ENCODE measurements at places on chromosomes 4 and X.

GRCh38 chr4:79402332-79402851 lies 5.6 kb downstream of the GK2 start:
- no peak for DNase-seq

DNA sequence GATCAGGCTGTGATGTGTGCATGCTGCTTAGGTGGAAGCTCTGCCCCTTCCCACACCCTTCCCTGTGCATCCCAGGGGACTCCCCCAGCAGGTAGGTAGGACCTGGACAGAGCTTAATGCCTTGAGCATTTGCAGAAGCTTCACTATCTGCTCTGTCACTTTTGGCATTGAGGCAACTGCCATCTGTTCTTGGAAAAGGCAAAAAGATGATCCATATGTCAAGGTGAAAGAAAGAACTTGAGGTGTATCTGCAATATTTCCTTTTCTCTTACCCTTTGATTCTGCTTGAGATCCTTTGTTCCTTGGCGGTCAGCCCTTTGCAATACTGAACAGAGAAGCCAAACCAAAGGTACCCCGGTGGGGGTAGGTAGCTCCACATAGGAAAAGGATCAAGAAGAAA lies 37.1 kb upstream of the TBC1D9 start:
- DNase-seq: no peak

- no peak for DNase-seq
Measured at GRCh38 chrX:72465889-72466288, 106.8 kb downstream of the HDAC8 start.

DNA sequence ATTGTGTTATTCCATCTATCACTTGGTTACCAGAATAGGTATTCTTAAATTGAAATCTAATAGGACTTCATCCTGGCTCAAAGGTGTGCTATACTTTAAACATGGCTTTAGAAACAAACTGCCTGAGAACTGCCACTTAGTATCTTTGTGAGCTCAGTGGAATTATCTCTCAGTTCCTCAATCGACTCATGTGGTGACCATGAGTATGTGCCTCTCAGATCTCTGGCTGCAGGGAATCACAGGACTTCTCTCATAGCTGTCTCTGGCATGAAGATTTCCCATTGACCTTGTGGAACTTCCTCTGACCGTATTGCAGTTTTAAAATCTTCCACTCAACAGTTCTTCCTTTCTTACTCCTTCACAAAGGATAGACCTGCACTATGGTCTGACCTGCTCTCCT lies 681.9 kb upstream of the BOD1L1 start:
- no peak for DNase-seq

GRCh38 chr4:1171311-1172227 lies 814 bp downstream of the SPON2 start:
- peak; percentile 68 for DNase-seq

DNA sequence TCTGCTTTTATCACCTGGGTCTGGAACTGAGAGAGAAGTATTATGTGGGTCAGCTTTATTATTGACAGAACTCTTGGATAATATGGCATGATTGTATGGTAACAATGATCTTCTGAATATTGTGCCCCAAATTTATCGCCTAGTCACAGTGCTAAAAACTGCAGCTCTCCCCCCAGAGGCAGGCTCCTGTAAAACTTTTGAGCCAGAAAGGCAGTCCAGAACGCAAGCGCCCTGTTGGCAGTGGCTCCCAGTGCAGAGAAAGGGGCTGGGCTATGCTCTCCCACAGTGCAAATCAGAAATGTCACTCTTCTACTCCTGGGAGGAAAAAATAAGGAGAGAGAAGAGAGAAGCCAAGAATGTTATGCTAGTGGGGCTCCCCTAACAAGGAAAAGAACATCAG lies 50.5 kb downstream of the HELT start:
- DNase-seq: no peak

DNA sequence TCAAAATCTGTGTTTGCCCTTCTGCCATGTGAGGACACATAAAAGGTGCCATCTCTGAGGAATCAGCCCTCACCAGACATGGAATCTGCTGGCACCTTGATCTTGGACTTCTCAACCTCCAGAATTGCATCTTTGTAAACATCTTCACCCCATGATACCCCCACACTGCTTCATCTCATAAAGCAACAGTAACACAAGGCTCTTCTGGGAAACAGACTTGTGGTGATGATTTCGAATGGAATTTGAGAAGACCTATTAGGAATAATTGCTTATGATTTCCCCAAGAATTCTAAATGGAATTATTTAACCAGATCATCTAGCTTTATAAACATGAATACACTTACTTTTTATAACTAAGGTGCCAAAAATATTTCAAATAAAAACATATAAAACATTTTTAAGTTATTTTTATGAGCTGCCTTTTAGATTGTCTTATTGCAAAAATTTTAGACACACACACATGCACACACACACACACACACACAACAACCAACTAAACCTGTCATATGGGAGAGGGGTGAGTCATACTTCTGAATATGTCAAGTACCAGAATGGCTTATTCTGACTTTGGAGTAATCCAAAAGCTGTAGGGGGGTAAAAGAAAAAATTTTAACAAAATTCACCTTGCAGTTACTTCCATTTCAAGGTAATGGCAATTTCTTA lies 82.0 kb downstream of the USP46 start:
- DNase-seq: no peak

DNA sequence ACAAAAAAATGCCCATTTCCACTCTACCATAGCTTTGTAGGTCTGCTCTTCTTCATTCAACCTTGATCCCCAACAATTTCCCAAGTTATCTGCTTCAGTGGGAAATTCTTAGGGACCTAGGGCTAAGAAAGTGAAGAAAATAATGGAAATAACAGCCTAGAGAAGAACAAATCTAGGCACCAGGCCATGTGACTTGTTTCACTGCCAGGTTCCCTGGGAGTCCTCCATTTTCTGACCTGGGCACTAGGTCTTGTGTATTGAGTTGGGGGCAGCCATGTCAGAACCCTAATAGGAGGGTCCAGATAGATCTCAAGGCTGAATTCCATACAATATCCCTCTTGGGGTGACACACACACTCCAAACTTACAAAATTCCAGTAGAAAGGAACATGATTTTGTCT lies 194.6 kb upstream of the STK26 start:
- no peak for DNase-seq

DNA sequence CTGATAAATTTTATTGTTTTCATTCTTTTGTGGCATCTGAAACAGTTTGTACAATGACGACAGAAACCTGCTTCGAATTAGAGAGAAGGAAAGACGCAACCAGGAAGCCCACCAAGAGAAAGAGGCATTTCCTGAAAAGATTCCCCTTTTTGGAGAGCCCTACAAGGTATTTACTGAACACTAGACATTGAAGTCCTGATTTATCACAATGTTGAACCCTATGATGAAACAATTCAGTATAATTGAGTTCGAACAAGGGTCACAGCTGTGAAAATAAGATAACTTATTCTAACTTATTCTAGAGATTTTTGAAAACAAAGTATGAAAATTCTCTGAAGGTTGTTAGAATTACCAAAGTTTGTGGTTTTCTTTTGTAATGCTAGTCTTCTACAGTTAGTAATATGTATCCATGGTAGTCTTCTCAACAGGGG lies 111.3 kb downstream of the AFF1 start:
- no peak for DNase-seq

DNA sequence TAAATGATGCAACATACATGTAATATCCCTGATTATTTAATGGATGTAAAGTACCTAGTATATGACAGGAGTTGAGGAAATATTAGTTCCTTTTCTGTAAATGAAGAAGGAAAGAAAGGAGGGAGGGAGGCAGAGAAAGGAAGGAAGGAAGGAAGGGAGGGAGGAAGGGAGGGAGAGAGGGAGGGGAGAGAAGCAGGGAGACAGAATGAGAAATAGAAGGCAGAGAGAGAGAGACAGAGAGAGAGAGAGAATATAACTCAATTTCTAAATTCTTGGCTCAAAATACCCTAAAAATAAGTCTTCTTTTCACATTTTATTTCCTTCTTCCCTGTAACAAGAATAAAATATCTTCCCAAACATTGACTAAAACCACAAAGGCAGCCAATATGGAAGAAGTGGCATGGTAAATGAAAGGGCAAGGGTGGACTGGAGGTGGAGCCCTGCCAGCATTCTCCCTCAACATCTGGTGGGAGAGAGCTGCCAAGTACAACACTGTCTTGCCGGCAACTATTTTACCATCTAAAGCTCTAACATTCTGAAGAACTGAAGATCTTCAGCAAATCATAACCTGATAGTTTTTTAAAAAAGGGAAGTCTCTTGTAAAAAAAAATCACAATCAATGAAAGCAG lies 245.1 kb downstream of the PPP3CA start:
- DNase-seq: no peak

DNA sequence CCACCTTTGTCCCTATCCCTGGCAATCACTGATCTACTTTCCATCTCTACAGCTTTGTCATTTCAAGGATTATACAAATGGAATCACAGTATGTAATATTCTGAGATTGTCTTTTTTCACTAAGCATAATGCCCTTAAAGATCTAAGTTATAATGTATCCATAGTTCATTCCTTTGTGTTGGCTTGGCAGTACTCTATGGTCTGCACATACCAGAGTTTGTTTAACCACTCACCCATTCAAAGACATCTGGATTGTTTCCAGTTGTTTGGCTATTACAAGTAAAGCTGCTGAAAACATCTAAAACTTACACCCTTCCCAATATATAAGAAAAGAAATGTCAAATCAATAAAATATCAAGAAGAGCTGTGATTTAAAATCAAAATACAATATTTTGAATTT lies 26.0 kb upstream of the AWAT1 start:
- DNase-seq: no peak

Measured in naive thymus-derived CD8-positive, alpha-beta T cell (primary cell).